ENCODE measurements at places on chromosomes 1 and 21.

DNA sequence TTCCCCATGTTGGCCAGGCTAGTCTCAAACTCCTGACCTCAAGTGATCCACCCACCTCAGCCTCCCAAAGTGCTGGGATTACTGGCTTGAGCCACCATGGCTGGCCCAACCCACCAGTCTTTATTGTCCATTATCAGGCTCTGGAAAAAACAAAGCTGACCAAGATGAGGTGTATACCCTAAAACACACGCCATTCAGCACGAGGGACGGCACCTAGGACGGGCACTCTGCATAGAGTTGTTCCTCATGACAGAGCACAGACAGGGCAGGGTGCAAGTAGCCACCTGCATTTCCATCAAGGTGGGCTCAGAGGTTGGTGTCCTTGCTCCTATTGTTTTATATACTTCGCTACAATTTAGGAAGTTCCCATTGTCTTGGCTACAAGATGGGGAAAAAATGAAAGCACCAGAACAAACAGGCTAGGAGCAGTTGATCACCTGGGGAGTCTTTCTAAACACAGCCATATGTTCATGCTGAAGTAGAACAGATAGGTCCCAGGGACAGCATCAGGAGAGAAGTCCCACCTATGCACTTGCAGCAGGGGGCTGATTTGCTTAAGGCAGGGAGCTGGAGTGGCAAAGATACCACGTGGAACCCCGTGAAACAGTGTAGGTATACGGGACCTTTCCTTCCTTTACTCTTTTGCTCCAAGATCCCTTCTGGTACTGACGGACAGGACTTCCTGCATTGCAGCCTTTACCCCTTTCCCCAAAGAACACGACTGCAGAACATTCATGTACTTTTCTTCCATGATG lies 4.5 kb downstream of the KRTCAP2 start:
- no peak for DNase-seq

DNA sequence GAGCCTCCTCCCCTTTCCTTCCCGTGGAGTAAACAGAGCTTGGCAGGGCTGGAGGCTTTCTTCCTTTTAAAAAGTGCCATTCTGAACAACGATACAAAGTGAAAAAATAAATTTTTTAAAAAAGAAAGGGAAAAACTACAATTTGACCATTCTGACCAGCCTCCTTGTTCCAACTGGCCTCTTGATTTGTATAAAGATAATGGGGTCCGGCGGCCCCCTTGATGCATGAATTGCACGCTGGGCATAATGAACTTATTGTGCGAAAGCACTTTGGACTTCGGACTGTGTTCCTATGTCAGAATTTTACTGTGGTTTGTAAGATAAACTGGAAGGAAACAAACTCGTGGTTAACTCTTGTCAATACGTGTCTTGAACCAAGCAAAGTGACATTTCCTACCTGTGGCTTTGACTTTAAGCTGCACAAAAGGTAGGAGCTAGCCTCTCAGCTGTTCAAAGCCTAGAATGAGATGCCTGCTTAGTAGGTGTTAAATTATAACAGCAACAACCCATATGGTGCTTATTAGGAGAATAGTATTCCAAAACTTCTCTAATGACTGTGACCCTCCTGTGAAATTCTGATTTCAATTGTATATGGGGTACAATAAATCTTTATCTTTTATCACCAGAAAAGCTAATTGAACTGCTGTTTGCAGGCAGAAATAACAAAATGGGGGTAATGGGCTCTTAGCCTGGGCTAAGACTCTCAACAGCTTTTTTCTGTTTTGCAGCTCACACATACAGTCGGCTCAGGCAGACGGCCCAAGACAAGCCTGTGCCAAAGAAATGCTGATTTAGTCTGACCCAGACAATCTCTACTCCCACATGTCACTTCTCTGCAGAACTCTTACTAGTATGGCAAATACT lies 9.3 kb downstream of the IRF2BP2 start:
- DNase-seq = no peak

- no peak for DNase-seq
Observed at GRCh38 chr1:119083980-119084379, 56.5 kb downstream of the WARS2 start.

DNA sequence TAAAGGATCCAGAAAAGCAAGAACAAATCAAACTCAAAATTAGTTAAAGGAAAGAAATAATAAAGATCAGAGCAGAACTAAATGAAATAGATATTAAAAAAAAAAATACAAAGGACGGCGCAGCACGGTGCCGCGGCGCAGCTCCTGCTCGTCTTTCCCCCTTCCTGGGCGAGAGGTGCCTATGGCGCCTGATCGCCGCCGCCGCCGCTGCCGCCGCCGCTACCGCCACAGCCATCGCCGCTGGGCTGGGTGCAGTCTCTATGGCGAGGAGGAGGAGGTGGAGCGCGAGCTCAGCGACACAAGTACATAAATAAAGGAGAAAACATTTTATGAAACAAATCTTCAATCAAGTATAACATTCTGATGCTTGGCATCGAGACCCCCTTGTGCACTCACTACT lies 77.6 kb upstream of the VANGL1 start:
- no peak for DNase-seq

- DNase-seq = no peak
Observed at GRCh38 chr1:40380817-40381216, 7.3 kb downstream of the SMAP2 start.

- no peak for DNase-seq
Observed at GRCh38 chr1:151134991-151135390, 11.4 kb downstream of the SEMA6C start.

GRCh38 chr1:67534627-67535065 lies 104.4 kb upstream of the SERBP1 start:
- no peak for DNase-seq

DNA sequence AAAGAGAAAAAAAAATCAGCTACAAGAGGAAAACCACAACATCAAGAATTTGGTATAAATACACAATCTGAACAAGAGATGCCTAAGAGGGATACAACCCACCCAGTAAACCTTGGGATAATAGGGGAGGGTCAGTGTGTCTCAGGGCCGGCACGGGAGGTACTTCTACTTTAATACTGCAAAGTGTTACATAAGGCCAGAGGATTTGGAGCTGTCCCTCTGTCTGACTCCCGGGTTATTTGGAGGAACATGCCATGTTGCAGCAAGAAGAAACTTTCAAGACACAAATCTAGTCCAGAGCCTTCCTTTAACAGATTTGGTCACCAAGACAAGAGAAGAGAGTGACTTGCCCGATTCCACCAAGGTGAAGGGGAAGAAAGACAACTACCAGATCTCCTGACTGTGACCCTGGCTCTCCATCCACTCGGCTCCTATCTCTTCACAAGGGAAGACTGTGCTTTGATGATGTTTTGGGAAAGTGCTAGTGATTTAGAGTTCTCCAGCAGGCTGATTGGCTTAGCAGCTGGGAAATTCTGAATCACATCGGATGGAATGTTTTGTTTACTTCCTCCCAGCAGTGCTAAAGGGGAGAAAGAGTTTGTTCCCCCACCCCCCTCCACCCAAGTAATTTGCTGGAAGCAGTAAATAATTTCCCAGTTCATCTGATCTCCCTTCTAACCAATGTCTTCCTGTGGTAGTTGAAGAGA lies 29.3 kb downstream of the SGIP1 start:
- no peak for DNase-seq

DNA sequence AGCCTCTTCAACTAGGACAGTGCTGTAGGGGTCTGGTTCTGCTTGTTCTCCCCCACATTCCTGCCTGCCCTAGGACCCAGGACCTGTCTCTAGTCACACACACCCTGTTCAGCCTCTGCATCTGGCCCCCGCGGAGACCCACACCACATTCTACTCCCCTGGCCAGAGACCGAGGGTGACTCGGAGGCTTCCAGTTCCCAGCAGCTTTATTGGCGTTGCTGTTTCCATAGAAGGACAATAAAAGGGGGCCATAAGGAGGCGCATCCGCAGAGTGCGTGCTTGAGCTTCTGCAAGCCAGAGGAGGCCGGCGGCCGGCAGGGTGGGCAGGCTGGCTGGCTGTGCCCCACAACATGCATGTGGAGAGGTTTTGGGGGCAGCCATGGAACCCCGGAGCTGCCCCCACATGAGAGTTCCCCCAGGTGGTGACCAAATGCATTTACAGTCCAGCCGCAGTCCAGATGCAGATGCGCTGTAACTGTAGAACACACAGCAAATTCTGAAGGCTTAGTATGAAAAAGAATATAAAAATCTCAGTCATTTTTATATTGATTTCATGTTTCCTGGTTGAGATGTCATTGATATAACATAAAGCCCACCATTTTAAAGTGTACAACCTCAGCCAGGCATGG lies 52.4 kb downstream of the PDE9A start:
- DNase-seq = no peak

GRCh38 chr21:38249696-38250278 lies 7.0 kb upstream of the KCNJ15 start:
- DNase-seq = no peak

GRCh38 chr1:87927391-87928280 lies 599.0 kb downstream of the LMO4 start:
- DNase-seq = no peak

DNA sequence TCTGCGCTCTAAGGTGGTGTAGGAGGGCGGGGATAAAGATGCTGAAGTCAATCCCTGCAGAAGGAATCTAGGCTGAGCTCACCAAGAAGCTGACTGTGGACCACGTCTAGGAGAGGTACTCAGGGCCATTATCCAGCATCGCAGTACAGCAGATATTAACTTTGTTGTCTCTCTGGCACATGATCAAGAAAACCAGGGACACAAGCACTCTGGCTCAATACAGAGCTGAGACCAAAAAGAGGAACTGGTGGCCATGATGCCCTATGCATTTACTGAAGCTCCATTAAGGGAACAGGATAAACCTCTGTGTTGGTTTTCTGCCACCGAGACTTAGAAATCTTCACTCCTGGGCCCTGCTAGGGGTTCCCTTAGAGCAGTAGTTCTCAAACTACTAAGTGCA lies 38.0 kb upstream of the ANGPTL7 start:
- DNase-seq = no peak

DNA sequence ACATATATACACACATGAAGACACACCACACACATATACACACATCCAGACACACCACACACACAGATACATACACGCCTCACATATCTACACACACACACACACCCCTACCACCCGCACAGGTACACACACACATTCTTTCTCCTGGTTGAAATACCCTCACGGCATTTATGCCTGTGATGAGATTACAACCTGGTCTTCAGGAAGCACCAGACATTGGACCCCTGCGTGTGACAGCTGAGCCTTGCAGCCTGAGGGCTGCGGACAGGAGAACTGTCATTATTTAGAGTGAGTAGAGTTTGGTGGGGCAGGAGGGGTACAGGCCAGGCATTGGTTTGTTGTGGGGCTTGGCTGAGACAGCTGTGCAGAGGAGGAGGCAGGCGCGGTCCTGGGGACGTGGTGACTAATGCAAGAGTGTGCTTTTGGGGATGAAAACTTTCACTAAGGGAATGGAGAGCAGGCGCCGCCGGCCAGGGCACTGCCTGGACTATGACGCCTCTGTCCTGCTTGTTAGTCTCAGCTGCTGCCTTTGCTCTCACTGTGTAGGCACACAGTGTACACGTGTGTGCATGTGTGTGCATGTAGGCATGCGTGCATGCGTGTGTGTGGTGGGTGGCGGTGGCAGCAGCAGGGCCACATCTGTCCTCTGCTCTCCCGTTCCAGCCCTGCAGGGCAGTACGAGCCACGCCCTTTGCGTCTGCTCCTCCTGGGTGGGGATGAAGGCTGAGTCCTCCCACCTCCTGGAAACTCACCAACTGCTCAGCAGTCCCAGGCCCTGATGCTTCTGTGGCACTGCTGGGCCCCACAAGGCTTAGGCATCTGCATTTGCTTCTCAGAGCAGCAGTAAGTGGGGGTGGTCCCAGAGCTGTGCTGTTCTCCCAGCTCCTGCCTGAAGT lies 57.6 kb downstream of the SPSB1 start:
- no peak for DNase-seq

DNA sequence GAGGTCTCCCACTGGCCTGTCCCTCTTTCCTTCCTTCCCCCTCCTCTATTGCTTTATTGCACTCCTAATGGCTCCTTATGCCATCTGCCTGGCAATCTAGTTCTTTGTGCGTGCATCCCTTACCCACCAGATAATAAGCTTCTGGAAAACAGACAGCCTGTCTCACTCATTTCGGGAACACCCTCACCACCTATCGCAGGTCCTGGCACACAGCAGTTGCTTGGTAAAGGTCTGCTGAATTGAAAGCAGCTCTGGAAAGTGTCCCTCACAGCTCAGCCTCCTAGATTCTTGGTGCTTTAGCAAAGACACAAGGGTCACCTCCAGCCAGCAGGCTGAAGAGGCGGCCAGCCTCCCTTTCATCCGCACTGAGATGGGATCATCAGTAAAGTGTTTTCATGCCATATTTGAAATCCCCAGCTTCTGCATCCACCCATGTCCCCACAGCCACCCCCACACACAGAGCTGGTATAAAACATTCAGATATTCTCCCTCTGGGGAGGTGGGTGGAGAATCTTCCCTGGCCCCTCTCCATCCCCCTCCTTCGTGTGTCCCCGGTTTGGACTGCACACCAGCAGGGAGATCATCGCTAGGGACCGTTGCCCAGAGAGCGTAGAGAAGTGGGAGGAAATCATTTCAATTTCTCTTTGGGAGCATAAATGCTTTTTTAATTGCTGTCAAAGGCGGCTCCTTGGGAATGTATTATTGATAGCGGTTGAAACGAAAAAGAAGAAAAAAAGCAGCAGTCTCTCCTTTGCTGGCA lies 29.1 kb upstream of the ATP2B4 start:
- peak; percentile 70 for DNase-seq

DNA sequence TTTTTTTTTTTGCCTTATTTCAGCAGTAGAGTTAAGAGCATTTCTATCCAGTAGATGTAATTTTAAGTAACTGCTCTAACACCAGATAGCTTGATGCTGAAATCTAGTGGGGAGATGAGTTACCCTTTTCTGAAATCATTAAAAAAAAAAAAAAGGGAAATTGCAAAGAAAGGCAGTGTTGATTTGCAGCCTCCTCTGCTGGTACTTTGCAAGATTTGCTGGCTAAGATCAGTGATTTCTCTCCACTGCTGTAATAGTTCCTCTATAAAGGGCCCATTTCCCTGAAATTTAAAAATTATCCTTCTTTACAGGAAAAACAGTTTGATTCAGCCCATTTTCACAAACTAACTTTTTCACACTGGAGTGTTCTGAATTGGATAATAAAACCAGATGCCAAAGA lies 120.6 kb downstream of the PTBP2 start:
- no peak for DNase-seq

GRCh38 chr1:14253676-14254075 lies 344.8 kb upstream of the KAZN start:
- no peak for DNase-seq

DNA sequence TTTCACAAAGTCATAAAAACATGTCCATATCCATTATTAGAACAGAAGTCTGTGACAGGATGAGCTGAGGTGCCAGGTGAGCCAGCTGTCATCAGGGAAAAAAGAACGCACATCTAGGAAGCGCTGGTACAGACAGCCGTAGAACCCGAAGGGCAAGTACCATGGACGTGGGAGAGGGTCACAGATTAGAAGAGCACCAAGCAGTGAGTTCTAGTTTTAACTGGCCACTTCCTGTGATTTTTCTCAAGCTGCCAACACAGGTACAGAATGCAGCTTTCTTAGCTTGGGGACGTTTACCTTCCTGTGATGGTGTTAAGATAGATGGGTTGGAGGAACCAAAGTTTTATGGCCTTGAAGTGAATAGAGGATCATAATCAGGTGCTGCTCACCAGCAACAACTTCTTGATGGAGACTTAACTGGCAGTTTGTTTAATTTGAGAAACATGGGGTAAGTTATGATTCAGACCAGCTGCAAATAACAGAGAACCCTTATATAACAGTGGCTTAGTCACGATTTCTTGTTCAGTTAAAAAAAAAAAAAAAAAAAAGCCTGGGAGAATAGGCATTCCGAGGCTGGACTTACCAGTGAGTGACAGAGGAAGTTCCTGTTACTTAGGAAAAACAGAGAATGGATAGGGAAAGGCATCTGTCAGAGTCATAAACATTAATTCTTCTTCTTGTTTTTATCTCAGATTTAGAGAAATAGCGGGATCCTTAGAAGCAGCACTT lies 30.9 kb downstream of the AGT start:
- DNase-seq = no peak

- no peak for DNase-seq
Observed at GRCh38 chr1:37479255-37480124, 5.1 kb downstream of the ZC3H12A start.
